ENCODE measurements at places on chromosomes 1 and 21.

DNA sequence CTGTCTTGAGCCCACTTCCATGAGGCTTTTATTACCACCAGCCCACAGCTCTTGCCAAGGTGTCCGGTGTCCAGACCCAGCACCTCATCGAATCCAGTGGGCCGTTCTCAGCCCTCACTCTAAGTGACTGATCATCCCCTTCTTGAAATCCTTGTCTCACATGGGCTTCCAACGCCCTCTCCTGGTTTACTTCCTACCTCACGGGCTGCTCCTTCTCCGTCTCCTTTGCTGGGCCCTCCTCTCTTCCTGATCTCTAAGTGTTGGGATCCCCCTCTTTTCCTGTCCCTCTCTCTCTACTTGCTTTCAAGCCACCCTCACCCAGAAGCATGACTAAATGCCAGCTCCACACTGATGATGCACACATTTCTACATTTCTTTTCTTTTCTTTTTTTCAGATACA lies 9.0 kb upstream of the RHBG start:
- DNase-seq, result no peak

DNA sequence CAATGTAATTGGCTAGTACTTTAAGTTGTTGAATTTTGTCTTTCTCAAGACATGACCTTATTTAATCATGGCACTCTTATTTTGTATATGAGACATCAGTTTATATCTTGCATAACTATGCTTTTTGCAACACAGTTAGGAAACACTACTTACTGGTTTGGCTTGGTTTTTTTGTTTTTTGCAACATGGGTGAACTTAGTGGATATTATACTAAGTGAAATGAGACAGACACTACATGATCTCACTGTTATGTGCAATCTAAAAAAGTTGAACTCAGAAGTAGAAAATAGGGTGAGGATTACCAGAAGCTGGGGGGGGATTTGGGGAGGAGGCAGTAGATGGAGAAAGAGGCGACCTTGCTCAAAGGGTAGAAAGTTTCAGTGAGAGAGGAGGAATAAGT lies 132.1 kb downstream of the PLA2G4A start:
- no peak for DNase-seq

- DNase-seq, result no peak
Observed at GRCh38 chr1:221829327-221830015, 87.6 kb upstream of the DUSP10 start.

GRCh38 chr1:100494393-100495084 lies 43.4 kb upstream of the GPR88 start:
- no peak for DNase-seq

GRCh38 chr1:28845786-28846543 lies 34.0 kb downstream of the OPRD1 start:
- DNase-seq, result no peak

Data from activated CD8-positive, alpha-beta memory T cell treated with anti-CD3 and anti-CD28 coated beads for 1 hour (primary cell).